Dermis microvascular lymphatic vessel endothelial cell (primary cell): ENCODE measurements at places on chromosomes 12 and 14.

- no peak for DNase-seq
Measured at GRCh38 chr12:17079251-17079909, 473.4 kb upstream of the LMO3 start.

- no peak for DNase-seq
Measured at GRCh38 chr14:53310412-53310811, 157.3 kb upstream of the DDHD1 start.

- no peak for DNase-seq
Measured at GRCh38 chr12:52253391-52254179, 20.5 kb downstream of the KRT7 start.

DNA sequence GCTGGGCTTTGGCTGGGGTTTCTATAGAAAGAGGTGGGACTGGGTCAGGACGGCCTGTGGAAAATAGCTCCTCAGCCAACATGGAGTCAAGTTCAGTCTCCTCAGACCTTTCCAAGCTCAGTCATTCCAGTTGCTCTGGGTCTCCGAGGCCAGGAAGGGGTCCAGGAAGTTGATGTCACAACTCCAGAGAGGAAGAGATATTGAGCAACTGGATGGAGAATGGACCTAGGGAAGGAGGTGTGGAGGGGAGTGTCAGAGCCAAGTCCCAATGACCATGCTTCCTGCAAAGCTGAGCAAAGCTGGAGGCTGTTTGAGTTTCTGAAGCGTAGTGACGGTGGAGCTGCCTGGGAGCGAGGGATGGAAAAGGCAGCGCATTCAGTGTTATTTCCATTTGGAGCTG, 86.1 kb downstream of the SLC24A4 start:
- DNase-seq: no peak

GRCh38 chr14:50113381-50114035, 2.9 kb downstream of the VCPKMT start:
- no peak for DNase-seq

DNA sequence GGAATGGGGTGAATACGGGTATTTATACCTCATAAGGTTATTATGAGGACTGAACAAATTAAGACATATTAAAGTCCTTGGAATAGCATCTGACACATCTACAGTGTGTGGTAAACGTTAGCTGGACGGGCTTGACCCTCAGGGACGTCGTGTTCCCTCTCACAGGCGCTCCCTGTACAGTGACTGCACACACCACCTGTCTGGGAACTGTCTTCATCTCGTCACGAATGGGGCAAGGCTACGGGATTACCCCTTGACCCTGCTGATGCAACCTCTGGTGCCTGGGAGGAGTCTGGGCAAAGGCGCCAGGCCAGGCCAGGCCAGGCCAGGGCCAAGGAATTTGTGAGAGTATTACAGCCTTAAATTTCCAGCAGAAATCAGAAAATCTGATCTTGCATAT, 191.1 kb downstream of the CALM1 start:
- no peak for DNase-seq

- DNase-seq: no peak
Measured at GRCh38 chr12:81414441-81414840, 336.6 kb downstream of the ACSS3 start.

DNA sequence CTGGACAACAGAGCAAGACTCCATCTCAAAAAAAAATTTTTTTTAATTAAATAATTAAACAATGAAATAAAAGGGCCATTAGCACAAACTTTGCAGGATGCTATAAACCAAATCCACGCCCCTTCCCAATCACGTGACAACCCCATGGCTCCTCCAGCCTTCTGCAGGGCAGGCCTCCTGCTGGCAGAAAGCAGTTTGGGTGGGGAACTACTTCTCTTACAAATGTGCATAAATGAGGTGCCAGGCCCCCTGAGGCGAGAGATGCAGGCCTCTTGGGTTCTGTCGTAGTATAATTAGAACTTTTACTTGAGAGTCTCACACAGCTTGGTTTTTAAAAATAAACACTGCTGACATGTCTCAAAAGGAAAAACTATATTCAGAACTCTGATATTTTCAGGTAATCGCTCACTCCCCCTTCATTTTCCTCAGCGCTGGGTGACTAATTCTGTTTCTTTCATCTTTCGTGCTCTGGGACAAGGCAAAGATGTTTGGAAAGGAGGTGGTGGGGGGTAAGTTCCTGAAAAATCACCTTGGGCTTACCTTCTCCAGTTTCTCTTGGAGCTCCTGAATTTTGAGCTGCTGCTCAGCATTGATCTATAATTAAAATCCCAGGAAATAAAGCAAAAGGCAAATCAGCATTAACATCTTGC, 101.7 kb downstream of the CIT start:
- DNase-seq: no peak

GRCh38 chr14:105317546-105317945, 3.0 kb downstream of the PACS2 start:
- no peak for DNase-seq

DNA sequence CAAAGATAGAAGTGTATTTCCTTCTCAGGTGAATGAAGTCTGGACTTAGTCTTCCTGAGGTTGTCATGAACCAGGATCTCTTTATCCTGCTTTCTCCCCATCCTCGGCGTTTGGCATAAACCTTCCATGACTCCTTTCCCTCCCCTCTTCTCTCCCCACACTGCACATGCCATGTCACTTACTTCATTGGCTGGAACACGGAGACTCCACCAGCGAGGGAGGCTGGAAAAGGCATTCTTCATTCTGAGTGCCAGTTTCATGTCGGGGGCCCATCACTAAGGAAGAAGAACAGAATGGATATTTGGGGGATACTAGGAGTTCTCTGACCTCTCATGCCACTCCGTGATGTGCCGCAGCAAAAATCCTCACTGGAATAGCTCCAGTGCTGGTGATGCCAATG, 105.6 kb downstream of the VCPKMT start:
- DNase-seq: no peak

- DNase-seq: no peak
Measured at GRCh38 chr14:37122919-37123639, 49.3 kb downstream of the SLC25A21 start.

- no peak for DNase-seq
Measured at GRCh38 chr14:67111022-67111421, 78.2 kb upstream of the GARIN2 start.

- no peak for DNase-seq
Measured at GRCh38 chr14:59159169-59159568, 29.3 kb upstream of the DAAM1 start.

DNA sequence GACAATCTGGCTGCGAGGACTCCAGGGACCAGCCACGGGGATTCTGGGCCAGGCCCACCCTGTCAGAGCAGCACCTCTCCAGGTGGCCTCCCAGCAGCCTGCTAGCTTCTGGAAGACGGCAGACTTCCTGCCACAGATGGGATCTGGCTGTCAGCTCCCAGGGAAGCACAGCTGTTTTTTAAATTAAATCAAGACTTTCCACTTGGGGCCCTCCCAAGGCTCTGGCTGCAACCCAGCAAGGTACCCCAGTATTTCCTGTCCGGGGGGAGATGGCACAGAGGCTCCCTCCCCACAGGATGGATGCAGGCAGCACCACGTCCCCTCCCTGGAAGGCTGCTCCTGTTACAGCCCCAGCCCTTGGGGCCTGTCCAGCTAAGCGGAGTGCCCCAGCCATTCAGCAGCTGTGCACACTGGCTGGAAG, 56.9 kb downstream of the ACTN1 start:
- no peak for DNase-seq

DNA sequence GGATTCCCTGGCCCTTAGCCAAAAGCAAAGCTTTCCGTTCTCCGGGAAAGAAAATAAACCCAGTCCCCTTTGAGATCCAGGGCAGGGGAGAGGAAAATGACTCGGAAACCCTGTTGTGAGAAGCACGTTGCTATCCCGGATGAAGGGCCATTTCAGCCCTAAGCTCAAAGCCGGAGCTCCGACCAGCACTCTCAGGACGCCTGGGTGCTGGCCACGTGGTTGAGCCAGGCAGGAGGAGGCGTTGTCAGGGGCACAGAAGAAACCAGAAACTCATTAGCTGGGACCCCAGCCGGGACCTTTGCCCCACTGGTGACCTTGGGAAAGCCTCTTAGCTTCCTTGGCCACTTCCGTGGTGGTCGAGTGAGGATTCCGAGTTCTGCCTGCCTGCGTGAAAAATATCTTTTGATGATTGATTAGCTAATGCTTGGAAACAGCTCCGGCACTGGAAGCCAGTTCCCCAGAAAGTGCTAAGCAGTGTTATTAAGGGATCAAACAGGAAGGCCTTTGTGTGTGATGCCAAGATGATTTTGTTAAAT, 57.6 kb upstream of the FZD10 start:
- DNase-seq: no peak
